ENCODE measurements at places on chromosomes 5 and 9.
A peak's percentile ranks its signal among the peaks of the same experiment; 100 is the strongest.

- DNase-seq = peak; percentile 25
Measured at GRCh38 chr9:114291064-114291474, 31.8 kb upstream of the ORM1 start.

GRCh38 chr9:69317081-69317480 is 7.9 kb upstream of the ENTREP1 start:
- no peak for DNase-seq

GRCh38 chr5:179530069-179530998 is 20.0 kb upstream of the RUFY1 start:
- peak; percentile 15 for DNase-seq

- DNase-seq = no peak
Measured at GRCh38 chr5:176383961-176384360, 4.4 kb downstream of the NOP16 start.

DNA sequence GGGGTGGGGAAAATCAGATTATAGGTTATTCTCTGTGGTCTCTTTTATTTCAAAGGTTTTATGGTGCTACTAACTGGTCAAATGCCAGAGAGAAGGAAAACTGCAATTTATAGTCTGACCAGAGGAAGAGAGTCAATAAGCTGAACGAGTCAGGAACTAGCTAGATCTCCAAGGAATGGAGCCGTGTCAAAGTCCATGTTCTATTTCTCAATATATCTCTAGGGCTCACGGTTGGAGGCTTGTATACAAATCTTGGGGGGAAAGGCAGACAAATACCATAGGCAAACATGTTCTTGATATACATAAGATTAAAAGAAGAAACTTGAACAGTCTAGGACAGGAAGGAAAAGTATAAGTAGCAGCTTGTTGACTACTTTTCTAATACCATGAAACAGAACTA is 627.1 kb downstream of the PDE4D start:
- no peak for DNase-seq

- no peak for DNase-seq
Measured at GRCh38 chr9:26725573-26725972, 167.0 kb downstream of the CAAP1 start.

DNA sequence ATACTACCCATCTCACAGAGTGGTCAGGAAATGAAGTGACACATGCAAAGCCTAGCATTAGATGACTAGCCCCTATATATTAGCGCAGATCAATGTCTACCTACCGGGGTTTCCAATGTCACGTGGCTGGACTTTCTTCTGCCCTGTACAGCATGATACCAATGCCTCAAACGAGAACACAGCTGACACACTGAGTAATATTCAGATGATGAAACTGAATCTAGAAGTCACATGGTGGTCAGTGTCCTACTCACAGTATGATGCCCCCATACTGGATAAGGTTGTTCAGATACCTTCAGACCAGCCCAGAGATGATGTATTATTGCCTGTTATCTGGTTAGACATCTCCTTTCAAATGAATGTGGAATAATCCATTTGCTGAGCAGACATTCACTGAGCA is 71.1 kb upstream of the FRRS1L start:
- DNase-seq = no peak

DNA sequence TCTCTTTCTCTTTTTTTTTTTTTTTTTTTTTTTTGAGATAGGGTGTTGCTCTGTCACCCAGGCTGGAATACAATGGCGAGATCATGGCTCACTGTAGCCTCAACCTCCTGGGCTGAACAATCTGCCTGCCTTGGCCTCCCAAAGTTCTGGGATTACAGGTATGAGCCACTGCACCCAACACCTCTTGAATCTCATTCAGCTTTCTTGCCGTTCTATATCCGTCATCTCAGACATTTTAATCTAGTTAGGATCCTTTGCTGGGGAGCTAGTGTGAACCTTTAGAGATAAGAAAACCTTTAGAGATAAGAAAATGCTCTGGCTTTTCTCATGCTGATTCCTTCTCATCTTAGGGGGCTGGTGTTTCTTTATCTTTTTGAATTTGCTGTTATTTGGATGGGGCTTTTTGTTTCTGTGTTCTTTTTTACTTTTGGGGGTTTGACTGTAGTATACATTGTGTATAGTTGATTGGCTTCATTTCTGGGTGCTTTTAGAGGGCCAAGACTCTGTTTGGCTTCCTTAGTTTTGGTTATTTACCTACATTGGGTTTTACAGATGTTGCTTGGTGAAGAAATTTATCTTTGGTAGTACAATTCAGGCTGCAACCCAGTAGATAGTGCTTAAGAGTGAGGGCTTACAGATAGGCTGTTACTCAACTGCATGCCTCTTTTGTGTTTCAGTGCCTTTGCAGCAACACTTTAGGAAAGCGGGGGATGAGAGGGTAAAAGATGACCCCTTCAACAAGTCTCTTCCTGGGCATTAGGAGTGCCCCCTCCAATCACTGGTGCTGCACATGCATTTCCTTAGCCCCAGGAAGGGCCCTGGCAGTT is 41.9 kb upstream of the SLC36A1 start:
- DNase-seq = no peak

DNA sequence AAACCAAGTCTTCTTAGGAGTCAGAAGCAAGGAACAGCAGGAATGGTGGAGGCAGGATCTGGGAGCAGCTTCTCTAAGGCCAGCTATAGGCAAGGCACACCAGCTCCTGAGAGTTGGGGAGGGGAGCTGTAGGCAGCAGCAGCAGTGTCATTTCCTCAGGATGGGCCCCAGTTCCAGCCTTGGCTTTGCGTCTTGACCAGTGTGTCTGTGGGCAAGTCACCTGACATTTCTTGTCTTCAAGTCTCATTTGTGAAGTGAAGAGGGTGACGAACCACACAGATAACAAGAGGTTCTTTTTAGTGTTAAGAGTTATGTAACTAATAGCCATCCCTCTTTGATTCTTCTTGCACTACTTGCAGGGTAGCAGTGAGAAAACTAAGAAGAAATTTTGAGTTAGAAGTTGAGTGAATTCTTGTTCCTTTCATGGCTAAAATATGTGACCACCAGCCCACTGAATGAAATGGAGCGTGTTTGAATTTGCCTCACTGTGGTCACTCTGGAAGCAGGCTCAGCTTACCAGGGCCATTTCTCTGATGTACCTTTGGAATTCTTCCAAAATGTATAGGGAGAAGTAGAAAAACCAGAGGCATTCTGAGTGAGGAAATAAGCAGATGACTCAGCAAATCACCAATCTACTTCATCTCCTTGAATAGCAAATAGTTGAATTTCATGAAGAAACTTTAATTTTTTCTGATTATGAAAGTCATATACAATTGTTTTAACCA is 42.4 kb downstream of the RHOBTB3 start:
- no peak for DNase-seq

DNA sequence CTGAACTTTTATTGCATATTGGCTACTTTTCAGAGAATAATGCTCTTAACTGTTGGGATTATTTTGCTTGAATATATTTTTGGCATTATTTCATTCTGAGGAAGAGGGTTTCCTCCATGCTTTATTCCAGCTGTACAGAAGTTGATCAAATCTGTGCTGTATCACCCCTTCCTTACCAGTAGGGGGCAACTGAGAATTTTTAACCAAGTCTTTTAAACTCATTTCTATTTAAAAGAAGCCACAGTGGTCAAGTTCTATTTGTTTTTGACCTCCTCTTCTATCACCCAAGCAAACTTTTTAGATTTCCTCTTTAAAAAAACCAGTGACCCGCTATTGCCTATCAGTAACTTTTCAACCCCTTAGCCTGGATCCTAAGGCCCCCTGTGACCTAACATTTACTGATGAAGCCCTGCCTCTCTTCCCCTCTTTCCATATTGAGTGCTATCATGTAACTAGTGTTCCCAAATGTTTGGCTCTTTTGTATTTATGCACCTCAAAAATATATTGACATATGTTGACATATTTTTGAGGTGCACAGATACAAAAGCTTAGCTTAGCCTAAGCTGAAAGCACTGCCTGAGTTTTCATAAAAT is 80.6 kb downstream of the FBXO4 start:
- DNase-seq = no peak

GRCh38 chr5:69046375-69046957 is 47.3 kb upstream of the SLC30A5 start:
- no peak for DNase-seq

- no peak for DNase-seq
Measured at GRCh38 chr5:80170117-80170535, 85.7 kb downstream of the SERINC5 start.

DNA sequence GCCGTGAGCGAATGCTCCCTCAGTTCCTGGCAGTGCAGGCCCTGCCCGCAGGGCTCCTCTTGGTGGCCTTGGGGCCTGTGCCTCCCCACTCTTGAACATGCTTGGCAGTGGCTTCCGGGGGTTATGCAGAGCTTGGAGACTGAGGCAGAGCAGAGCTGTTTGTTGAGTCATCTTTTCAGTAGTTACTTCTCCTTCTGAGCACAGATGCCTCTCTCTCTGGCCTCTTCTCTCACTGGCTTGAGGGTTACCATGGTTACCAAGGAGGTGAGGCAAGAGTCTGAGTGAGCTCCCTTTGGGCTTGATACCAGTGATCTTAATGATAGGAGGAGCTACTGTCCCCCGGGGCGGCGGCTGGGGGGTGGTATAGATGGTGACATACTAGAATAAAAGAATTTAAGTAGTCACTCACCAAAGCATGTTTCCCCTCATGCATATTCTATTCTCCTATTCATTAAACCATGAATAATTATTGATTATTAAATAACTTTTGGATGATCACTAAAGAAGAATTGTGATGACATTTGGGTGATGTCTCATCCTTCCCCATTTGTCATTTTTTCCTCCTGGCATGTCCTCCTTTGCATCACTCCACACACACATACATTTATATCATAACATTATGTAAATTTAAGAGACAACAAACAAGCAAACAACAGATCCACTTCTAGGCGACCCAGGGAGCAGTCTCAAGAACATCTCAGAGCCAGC is 111.1 kb downstream of the ARHGAP26 start:
- DNase-seq = no peak

DNA sequence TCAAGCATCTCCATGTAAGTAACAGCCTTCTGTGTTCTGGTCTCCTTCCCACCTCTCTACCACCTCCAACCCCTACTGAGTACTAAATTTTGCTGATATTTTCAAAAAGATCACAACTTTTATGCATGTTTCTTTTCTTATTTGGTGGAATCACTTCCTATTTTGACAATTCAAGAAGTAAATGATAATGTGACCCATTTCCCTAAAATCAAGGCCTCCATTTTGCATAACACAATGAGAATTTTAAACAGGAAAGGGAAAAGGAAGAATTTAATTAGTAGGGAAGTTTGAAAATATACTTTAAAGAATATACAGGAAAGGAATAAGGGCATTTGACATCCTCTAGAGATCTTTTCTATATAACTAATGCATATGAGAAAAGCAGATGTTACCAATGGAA is 212.9 kb upstream of the RASA1 start:
- DNase-seq = no peak

DNA sequence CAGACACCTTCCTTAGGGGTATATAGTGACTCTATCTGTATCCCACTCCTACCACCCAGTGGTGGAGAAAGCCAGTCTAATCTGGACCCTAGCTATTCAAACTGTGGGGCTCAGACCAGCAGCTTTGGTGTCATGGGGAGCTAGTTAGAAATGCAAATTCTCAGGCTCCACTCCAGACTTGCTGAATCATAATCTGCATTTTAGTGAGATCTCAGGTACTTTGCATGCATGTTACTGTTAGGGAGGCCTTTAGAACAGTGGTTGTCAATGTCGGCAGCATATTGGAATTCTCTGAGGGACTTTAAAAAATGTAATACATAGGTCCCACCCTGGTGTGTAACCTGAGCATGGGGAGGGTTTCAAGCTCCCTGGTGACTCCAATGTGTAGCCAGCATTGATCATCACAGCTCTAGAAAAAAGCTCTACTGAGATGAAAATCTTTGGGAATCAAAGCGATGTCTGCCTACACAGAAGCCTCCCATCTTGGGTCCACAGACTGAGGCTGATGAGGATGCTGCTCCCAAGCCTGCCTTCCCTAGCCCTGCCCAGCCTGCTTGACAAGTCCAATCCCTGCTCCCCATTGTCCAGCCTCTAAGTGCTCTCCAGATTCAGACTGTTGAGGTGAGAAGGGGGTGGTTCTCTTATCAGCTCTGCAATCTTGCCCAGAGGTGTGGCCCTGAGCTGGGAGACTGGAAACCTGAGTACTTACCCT is 11.9 kb upstream of the GM2A start:
- DNase-seq = no peak

DNA sequence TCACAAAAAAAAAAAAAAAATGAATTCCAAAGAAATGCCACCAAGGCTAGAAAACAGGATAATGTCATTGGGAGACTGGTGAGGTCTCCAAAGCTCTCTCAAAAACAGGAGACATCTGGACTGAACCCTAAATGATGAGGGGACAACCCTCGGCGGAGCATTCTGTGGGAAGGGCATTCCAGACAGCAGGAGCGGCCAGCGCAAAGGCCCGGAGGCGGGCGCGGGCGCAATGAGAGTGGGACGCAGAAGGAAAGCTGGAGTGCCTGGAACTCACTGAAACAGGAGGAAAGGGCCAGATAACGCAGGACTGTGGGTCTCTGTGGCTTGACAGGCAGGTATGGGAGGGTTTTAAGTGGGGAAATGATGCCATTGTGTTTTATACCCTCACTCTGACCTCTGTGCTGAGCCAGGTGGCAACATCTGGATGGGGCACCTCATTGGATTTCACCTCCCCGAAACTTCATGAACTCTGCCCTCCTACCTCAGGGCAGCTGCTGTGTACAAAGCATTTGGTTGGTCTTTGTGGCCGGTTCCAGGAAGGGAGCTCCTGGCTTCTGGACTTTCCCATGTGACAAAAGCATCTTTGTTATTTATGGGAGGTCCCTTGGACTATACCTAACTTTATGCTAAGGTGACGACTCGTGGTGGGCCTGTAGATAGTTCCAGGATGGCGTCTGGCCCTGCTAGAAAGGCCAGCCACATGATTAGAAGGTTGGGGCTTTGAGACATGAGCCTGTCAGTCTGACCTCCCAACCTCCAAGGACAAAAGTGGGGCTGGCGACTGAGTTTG is 11.5 kb upstream of the MAPK9 start:
- DNase-seq = no peak

- no peak for DNase-seq
Measured at GRCh38 chr5:458547-459353, 15.8 kb downstream of the EXOC3 start.

GRCh38 chr5:121630402-121630801 is 221.3 kb upstream of the FTMT start:
- DNase-seq = no peak

Measured in NCI-H1930 (cell line).